ENCODE measurements at places on chromosomes 12 and 14.

- no peak for DNase-seq
Observed at GRCh38 chr14:33647385-33647786, 303.5 kb downstream of the EGLN3 start.

GRCh38 chr12:104533134-104533533, 76.4 kb downstream of the CHST11 start:
- DNase-seq = no peak

DNA sequence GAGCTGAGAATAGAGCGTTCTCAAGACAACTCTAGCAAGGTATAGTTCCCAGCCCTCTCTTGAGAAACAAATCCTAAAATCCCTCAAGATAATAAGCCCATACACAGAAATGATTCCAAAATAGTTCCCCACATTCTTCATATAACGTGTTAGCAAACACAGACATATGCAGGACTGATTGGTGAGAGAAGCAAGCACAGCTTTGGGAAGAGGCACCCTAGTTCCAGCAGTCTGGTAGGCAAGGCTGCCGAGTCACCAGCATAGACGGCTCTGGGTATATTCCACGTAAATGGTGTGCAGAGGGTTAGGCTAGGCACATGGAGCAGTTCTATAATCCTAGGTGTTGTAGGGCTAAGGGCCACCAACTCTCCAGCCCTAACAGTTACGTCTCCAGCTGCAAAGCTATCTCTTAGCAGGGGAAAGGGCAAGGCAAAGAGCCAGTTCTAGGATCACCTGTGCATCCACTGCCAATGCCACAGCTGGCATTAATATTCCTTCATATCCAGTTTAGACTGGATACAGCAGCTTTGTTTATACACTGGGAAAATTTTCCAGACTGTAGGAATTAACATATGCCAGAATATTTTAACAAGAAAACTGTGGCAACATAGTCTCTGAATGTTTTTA, 52.9 kb downstream of the SH2B3 start:
- no peak for DNase-seq

DNA sequence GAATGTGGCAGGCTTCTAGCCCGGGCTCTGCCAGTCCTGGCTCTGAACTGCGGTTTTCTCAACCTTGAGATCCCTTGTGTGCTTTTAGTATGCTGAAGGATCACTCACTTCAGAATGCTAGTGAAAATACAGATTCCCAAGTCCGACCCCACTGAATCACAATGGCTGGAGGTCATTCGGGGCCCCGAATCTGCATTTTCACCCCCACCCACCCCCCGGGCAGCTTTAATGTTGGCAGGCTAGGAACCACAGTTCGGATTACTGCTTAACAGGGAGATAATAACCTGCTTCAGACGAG, 573 bp upstream of the SUSD6 start:
- no peak for DNase-seq

- DNase-seq = no peak
Observed at GRCh38 chr14:77885367-77885766, 85.5 kb downstream of the ADCK1 start.

DNA sequence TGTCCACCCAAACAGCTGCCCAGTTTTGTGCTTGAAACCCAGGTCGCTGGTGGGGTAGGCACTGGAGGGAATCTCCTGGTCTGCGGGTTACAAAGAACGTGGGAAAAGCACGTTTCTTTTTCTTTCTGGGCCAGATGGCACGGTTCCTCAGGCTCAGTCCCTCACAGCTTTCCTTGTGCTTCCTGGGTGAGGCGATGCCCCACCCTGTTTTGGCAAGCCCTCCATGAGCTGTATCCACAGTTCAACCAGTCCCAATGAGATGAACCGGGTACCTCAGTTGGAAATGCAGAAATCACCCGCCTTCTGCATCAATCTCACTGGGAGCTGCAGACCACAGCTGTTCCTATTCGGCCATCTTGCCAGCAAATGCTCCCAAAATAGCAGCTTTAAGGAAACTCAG, 51.4 kb upstream of the TMTC2 start:
- no peak for DNase-seq

- DNase-seq = no peak
Observed at GRCh38 chr12:106901276-106901675, 54.4 kb upstream of the TMEM263 start.

GRCh38 chr14:92135269-92135668, 13.5 kb downstream of the CPSF2 start:
- no peak for DNase-seq

DNA sequence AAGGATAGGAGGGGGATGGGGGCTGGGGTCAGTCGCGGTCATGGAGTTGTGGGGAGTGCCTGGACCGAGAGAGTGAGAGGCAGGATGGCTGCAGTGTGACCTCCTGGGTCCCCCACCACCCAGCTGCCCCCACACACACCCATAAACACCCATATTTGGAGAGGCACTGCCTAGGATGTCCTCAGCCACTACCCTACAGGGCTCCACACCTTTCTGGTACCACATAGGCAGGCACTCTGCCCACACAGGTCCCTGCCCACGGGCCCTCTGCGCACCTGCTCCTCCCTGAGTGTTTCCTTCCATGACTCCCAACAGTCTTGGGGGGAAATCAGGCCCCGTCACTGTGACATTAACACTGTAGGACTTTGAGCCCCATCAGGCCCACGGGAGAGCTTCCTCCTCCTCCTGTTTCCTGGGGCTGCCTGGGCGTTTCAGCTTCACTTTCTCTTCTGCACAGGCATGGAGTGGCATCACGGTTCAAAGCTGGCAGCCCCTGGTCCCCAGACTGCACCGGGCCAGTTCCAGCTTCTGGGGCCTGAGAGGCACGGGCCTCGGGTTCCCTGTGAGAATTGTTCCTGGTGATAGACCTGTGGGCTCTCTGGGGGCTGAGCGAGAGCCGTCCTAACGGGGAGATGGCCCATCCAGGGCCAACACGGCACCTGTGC, 207.0 kb upstream of the C14orf180 start:
- no peak for DNase-seq

DNA sequence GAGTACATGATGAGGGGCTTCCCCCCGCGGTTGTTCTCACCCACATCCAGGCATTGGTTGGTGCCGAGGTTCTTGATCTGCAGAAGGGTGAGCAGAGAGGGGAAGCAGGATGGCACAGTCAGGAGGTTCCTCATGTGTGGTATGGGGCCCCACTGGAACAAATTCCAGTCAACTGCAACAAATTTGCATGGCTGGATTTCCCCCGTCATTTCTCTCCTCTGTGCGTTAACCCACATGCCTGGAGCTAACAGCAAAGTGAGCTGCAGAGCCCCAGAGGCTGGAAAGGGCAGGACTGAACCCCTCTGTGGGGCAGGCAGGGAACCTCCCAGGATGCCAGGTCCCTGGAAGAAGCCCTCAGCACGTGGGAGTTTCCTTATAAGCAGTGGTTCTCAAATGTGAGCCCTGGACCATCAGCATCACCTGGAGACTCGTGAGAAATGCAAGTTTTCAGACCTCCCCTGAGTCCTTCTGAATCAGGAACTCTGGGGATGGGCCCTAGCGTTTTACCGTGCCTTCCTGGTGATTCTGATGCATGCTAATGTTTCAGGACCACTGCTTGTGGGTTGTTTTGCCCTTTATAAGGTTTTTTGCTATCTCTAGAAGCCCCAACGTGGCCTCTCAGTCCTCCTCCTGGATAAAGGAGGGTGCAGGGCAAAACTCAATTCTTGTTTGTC, 11.0 kb upstream of the CELA1 start:
- no peak for DNase-seq

DNA sequence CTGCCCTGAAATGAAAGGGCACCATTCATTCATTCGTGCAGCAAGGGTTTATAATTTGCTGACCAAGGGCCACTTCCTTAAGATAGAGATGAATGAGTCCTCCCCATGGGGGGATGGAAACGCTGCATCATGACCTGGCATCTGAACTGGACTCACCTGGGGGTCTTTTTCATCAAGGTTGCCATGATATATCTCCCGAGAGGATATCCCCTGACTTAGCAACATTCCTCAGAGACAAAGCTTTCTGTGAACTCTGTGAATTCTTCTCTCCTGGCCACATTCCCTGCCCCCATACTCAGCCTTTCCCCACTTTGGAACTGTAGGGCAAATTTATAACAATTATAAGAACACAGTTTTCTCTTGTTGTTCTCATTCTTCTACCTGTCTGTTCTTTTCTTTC, 30.8 kb downstream of the SRRM4 start:
- no peak for DNase-seq

DNA sequence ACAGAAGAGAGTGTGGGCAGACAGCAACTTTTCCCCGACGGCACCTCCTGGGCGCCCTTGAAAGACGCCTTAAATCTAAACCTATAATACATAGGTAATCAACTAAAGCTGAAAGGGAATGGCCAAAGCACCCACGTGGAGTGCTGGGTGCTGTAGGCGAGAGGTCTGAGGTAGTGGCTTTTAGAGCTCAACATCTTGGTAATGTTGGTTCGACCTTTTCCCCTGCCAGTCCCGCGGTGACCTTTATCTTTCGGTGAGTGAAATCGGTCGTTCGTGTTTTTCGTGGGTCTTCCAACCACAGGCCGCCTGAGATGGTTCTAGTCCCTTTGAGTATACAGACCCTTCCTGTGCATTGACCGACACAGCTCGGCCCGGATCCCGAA, 9.1 kb downstream of the OR6S1 start:
- no peak for DNase-seq

DNA sequence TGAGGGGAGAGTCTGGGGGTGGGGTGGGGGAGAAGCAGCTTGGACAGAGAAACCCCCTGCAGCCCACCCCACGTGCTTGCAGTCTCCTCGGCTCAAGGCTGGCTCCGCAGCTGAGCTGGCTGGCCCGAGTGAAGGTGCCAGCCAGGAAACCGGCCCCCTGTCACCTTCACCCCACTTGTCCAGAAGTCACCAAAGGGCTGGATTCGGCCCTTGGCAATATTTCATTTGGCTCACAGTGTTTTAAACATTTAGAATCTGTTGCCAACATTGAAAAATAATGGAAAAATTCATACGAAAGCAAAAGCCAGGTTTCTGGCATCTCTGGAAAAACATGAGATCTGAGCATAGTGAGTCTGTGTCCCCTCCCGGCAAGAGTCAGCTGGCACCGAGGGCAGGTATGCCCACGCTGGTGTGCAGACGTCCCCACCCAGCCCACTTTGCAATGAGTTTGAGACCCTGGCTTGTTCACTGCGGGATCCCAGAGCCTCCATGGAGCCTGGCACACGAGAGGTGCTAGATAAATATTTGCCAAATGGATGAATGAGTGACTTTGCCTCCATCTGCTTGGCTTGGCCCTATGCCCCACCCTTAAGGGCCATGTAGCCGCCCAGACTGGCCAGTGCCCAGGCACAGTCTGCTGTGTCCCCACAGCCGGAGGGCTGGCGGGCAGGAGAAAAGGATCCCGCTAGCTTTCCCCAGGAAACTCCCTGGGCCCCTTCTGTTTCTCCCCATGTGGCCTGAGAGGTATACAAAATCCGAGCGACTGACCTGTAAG, 18.2 kb downstream of the MSI1 start:
- no peak for DNase-seq

- peak; percentile 28 for DNase-seq
Observed at GRCh38 chr12:5073853-5074252, 30.2 kb downstream of the KCNA5 start.

DNA sequence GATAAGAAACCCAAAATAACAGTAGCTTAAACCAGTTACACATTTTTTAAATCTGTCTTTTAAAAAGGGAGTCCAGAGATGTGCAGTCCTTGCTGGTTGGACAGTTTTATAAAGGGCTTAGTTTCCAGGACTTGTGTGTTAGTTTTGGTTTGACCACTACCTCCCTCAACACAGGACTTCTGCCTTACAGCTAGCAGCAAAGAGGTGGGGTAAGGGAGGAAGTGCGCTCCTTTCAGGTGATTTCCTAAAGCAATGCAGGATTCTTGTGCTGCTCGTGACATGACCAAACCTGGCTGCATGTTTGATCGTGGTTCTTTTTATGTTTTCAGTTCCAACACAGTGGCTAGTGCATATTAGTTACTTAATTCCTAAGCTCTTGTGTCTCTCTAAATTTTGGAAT, 266.2 kb downstream of the TMTC2 start:
- no peak for DNase-seq

DNA sequence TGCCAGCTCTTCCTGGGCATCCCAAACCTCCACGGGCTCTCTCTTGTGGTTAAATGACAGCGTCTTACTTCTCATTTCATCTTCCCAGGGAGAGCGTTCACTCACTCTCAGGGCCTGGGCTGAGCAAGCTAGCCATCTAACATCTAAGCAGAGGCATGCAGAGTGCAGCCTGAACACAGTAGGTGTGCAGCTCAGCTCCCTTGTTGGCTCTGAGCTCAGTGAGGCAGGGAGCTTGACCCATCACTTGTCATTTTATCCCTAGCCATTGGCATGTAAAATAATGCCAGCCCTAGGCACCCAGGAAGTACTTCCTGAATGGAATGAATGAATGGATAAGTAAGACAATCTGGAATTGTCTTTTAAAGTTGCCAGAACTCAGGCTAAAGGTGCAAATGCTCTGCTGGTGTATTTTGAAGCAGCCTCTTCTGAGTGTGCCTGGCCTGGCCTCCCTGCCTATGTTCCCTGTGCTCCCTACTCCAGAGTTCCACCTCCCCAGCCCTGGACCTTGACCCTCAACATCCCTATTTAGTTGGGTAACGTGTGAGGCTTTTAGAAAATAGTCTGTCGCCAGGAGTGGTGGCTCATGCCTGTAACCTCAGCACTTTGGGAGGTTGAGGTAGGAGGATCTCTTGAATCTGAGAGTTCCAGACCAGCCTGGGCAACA, 9.5 kb upstream of the MEG3 start:
- DNase-seq = no peak

DNA sequence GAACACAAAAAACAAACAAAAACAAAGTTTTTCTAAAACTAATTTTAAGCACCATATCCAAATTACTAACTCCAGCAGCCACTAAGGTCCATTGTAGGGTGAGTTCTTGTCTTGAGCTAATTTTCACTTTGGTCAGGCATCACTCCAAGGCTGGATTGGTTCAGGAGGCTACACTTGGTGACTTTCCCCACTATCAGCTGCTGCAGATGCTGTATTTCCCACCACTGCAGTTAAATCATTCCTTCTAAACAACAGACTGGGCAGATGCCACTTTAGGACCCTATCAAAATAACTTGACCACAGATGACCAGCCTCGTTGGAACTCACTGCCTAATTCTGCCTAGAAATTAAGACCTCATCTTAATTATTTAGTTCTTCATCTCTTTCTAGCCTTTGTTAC, 140.5 kb downstream of the SLC16A7 start:
- DNase-seq = no peak

GRCh38 chr14:101454229-101454628, 107.1 kb upstream of the DIO3 start:
- no peak for DNase-seq

DNA sequence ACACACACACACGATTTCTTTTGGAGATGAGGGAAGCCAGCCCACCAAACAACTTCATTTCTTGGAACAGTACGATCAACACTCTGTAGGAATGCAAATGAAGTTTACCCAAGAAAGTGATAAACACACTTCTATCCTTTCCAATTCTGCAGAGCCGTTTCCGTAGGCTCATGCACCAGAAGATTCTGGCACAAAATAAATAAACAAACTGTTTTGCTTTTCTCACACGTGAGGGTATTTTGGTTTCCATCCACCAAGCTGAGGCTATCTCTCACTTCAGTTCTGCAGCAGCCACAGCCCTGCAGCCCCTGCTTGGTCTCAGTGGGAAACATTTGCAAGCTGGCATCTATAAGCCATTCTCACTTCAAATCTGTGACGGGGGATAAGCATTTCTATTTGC, 15.3 kb upstream of the TSPAN11 start:
- DNase-seq = no peak

GRCh38 chr14:22842211-22843122, 6.1 kb downstream of the MMP14 start:
- no peak for DNase-seq

- no peak for DNase-seq
Observed at GRCh38 chr14:71246539-71246938, 339.3 kb downstream of the PCNX1 start.

- no peak for DNase-seq
Observed at GRCh38 chr14:22481546-22481945, 107.5 kb downstream of the DAD1 start.

- no peak for DNase-seq
Observed at GRCh38 chr12:62512901-62513300, 46.3 kb downstream of the MON2 start.

Measured in nephron progenitor cell (in vitro differentiated cells).